ENCODE measurements at places on chromosomes 4 and X.

DNA sequence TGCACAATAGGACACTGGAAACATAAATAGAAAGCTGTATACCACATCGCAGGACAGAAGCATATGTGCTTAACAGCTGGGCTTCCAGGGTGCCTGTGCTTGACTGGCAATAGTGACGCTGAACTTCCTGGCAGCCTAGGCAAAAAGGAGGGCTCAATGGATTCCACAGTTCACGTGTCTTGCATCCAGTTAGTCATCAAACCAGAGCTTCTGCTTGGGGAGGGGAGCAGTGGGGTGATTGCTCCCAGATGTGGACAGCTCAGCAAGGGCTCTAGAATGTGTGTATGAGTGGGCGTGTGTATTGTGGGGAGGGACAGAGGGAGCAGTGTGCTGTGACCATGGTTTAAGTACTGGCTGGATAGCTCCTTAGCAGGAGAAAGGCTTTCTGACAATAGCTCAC is 2.3 kb downstream of the PRRG3 start:
- no peak for DNase-seq

GRCh38 chrX:107676559-107677378 is 48.5 kb downstream of the PRPS1 start:
- DNase-seq: peak; percentile 66

- DNase-seq: no peak
Observed at GRCh38 chr4:2318885-2319284, 57.0 kb upstream of the MXD4 start.

DNA sequence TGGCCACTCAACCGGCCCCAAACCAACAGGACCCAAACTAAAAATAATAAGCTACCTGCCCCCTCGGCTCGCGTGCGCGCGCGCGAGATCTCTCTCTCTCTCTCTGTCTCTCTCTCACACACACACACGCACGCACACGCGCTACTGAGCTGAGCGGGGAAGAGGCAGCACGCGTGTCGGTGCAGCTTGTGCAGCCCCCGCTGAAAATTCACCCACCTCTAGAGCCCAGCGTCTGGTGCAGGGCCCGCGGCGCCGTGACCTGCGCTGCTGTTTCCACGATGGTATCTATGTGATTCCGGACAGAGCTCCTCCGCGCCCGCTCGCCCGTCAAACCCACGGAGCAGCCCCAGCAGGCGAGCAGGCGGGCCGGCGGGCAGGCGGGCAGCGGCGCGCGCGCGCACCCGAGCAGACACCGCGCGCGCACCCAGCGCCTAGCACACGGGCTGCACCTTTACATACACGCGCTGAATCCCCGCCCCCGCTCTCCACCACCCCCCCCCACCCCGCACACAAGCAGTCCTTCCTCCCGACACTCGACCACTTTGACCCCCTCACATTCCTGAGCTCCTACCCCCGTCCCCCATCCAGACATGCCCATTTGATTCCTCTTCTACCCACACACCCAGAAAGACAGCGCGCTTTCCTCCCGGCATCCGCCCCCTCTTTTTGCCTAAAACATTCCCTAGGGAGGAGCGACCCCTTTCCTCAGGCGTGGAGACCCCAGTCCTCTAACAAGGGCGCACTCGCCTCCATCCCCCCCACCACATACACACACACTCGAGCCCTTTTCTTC is 1.0 kb downstream of the SLITRK4 start:
- DNase-seq: no peak

- DNase-seq: peak; percentile 51
Observed at GRCh38 chr4:83490876-83491450, 6.1 kb upstream of the ABRAXAS1 start.

All from CD4-positive, alpha-beta T cell treated with Interleukin-4 for 1 hour (primary cell).